ENCODE measurements at places on chromosomes 3 and 15. TPM values are rescaled to one million over a fixed set of nuclear protein-coding genes. Genes with fewer than 3 reads are reported as not detected.
A peak's percentile ranks its signal among the peaks of the same experiment; 100 is the strongest.

MYO9A gene
- total RNA-seq: 21.3 TPM

GRCh38 chr3:143847787-143848631 lies at the start of gene SLC9A9:
Gene SLC9A9 (minus strand): TSS chr3:143848468. CDS start chr3:143848322, 146 bp downstream.
- peak; percentile 77 for DNase-seq

GRCh38 chr3:155912579-155913190 lies 42.2 kb downstream of the GMPS start:
- no peak for DNase-seq

KAT2B gene
- 23.3 TPM for total RNA-seq

GRCh38 chr3:195811756-195812155 lies at the start of gene MUC4:
Gene MUC4 (minus strand): TSS chr3:195811929. CDS start chr3:195811817, 112 bp downstream.
- no peak for DNase-seq

PARP14 gene
- total RNA-seq: 65.6 TPM
